Astrocyte of the spinal cord (primary cell): ENCODE measurements at places on chromosomes 6 and 20.

GRCh38 chr6:145423936-145424335 is 311.4 kb downstream of the EPM2A start:
- DNase-seq: no peak

GRCh38 chr6:169847901-169848311 is 96.5 kb downstream of the ERMARD start:
- DNase-seq: no peak

GRCh38 chr20:43746344-43747137 is 19.7 kb upstream of the GTSF1L start:
- no peak for DNase-seq

GRCh38 chr6:106973836-106974335 is 643 bp downstream of the CD24 start:
- peak; percentile 22 for DNase-seq

- peak; percentile 41 for DNase-seq
Measured at GRCh38 chr20:50467718-50468356, 42.3 kb upstream of the PTPN1 start.

DNA sequence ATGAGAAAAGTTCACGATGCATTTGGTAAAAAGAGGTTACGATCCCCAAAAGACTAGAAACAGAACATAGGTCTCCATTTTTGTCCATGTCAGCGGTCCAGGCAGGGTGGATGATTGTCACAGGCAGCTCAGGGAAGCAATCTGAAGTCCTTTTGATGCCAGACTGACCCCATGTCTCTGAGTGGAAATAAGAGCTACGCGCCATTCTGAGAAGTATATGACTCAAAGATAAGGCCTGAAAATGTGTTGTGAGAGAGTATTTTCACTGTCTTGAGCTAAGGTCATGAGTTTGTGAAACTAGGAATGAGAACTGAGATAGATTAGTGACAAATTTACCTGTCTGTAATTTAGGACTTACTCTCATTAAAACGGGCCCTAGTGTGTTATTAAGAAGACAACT is 69.5 kb downstream of the LYRM4 start:
- no peak for DNase-seq
